ENCODE measurements at places on chromosomes 5 and 9.
A peak's percentile ranks its signal among the peaks of the same experiment; 100 is the strongest.

- no peak for DNase-seq
Measured at GRCh38 chr5:23506329-23507236, 826 bp upstream of the PRDM9 start.

DNA sequence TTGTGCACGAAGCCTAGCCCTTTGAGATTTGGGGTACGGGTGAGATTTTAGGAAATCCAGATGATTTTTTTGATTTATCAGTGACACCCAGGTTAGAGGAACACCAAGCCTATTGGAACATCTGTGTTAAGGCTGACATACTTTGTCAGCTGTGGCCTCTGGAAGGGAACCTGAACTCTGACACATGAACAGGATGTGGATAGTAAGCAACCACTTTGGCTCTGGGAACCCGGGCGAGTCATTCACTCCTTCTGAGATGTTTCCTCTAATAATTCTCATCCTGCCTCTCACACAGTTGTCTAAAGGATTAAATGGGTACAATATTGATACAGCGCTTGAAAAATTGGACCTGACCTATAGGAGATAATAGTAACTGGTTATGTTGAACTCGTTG, 67.8 kb downstream of the FGF1 start:
- DNase-seq = peak; percentile 43

GRCh38 chr9:130266236-130267098, 907 bp downstream of the HMCN2 start:
- no peak for DNase-seq

GRCh38 chr5:63811961-63812360, 150.3 kb downstream of the HTR1A start:
- no peak for DNase-seq

GRCh38 chr9:125370786-125371185, 109.2 kb downstream of the GAPVD1 start:
- DNase-seq = no peak

DNA sequence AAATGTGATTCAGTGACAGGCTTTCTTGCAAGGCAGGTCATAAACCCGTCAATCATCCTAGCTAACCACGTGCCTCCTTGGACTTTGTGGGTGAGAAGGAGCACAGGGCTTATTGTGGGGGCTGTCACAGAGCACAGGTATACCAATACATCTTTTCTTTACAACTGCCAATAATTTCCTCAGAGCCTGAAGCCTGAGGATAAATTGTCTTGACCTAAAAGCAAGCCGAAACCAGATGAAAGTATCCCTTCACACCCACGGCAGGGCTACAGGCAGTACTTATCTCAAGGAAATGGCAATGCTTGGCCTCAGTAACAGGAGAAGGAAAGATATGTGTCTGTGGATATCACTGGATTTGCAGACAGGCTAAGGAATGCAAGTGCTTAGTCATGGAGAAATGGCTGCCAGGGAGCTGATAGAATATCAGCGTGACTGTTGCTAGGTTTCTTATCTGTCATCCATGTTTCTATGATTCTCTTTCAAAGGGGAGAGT, 90.3 kb upstream of the ZNF366 start:
- DNase-seq = peak; percentile 76

DNA sequence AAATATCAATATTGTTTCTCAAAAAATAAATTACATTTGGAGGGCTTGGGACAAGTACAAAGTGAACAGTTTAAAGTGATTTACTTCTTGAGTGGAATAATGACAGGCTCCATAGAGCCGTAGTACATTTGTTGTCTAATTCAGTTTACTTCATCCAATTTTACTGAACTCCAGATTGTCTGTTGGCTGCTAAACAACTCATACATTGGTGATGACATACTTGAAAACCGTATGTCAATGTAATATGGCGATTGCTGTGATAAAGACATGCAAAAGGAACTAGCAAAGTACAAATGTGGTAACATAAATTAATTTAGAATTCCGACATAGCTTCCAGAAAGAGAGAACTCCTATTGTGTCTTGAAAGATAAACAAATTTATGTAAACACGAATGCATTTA, 1197.5 kb upstream of the CDH18 start:
- no peak for DNase-seq

- no peak for DNase-seq
Measured at GRCh38 chr9:83132768-83133167, 69.8 kb upstream of the RASEF start.

GRCh38 chr5:123875561-123876275, 363.7 kb downstream of the CSNK1G3 start:
- no peak for DNase-seq

GRCh38 chr9:1049641-1050040, 516 bp upstream of the DMRT2 start:
- no peak for DNase-seq

- no peak for DNase-seq
Measured at GRCh38 chr5:109076741-109077140, 329.0 kb downstream of the FER start.

DNA sequence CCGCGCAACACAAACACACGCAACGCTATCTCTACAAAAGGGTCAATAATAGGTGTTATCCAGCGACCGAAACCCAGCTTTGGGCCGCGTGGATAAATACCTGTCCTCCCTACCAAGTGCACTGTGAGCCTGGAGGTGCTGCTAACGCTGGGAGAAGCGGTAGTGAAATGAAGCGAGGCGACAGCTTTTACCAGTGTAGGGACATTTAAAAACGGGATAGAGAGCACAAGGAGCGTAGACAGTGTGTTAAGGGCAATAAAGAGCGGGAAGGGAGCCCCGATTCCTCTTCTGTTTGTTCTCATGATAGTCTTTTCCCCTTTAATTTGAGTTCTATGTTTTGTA, 421 bp upstream of the DEPDC1B start:
- peak; percentile 14 for DNase-seq

- no peak for DNase-seq
Measured at GRCh38 chr9:123028136-123028535, 5.3 kb upstream of the GPR21 start.

DNA sequence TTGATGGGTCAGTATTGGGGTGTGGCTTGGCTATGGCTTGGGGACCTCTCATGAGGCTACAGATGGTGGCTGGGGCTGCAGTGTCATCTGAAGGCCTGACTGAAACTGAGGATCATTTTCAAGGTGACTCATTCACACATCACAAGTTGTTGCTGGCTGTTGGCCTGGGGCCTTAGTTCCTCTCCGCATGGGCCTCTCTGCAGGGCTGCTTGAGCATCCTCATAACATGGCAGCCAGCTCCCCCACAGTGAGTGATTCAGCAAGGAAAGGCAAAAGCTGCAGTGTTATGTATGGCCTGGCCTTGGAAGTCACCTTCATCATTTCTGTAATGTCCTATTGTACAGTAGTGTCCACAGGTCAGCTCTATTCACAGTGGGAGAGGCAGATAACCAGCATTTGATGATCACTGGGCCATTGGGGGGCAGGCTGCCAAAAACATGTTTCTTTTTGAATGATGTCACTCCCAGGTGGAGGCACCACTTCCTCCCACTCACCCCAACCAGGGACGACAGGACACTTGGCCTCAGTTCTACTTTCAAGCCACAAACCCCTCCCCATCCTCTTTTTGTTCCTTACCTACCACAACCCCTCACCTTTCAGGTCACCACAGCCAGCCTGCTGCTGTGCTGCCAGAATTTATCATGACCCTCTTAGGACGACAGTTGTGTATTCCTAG, 14.4 kb downstream of the FGD3 start:
- DNase-seq = no peak

DNA sequence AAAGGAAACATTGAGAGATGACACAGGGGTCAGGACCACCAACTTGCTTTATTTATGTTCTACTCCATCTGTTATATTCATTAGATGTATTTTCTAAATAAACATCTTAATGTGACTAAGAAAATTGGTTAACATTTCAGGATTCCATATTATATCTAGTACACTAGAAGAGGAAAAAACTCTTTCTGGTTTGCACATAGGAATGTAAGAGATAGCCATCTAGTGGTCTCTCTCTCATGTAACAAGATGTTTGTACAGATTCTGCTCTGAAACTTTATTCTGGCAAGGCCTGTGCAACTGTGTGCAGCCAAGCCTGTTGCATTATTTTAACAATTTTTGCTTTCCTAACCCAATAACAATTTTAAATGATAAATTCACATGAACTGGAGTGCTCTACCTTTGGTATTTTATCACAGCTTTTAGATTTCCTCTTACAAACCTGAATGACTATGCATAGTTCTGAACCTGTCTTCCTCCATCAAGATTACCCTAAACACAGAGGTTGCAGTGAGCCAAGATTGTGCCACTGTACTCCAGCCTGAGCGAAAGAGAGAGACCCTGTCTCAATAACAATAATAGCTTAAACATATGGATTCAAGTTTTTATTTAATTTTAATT, 148.2 kb downstream of the GIN1 start:
- peak; percentile 23 for DNase-seq

GRCh38 chr5:109468737-109469420, 59.1 kb upstream of the PJA2 start:
- peak; percentile 84 for DNase-seq

DNA sequence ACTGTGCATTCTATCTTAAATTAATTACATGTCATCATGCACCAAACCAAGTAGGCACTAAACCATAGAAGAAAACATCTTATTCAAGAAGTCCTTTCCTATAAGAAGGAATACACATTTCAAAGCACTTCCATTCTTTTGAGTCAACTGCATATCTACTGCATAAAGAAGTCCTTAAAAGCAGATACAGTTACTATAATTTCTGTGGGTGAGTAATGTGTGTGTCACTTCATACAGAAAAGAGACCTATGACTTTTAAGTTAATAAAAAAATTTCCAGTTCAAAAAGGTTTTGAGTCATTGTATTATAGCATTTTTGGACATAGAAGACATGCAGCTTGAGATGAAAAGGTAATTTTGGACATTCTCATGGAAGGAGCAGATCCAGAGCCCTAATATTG, 125.0 kb downstream of the DTWD2 start:
- peak; percentile 5 for DNase-seq

DNA sequence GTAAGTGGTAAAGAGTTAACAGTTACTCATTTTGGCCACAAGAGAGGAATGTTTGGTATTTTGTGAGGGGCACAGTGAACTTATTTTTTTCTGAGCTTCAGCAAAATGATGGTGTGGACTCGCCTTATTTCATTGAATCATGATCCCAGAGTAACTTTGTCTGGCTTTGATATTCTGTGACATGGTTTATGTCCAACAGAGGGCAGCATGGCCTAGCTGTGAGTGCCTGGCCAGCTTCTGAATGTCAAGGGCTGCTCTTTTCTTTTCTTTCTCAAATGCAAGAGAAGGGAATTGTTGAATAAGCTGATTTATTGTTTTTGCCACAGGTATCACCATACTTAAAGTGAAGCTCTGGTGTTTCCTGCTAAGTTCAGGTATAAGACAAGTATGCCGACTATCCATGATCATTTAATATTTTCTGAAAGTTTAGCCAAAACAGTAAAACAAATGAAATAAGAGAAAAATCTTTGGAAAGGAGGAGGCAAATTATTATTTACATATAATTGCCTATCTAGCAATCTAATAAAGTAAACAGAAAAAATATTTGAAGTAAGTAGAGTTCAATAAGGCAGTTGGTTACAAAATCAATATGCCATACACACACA, 31.7 kb downstream of the MRPL22 start:
- DNase-seq = peak; percentile 42

All from AG08396 (cell line).